ENCODE measurements at places on chromosomes 12 and 14.

DNA sequence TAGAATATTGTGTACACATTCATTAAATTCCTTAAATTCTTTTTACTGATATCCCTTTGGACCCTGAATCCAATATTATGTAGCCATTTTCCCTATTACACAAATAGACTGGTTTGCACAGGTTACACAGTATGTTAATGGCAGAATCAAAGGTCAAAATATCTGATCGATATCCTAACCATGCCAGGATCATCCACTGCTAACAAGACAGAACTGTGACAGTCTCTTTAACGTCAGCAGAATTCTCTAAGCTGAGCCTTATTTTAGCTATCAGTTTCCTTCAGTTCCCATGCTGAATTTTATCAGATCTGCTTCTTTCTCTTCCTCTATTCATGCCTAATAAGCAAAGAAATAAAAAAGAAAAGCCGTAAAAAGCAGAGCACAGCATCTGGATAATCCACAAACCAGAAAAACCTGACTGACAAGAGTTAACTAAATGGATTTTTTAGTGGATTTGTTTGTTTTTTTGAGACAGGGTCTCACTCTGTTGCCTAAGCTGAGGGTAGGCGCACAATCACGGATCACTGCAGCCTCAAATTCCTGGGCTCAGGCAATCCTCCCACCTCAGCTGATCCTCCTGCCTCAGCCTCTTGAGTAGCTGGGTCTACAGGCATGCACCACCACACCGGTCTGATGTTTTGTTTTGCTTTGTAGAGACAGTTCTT, 130.4 kb downstream of the PAWR start:
- DNase-seq, result no peak

- no peak for DNase-seq
Observed at GRCh38 chr14:82798276-82798675, 1264.6 kb upstream of the SEL1L start.

DNA sequence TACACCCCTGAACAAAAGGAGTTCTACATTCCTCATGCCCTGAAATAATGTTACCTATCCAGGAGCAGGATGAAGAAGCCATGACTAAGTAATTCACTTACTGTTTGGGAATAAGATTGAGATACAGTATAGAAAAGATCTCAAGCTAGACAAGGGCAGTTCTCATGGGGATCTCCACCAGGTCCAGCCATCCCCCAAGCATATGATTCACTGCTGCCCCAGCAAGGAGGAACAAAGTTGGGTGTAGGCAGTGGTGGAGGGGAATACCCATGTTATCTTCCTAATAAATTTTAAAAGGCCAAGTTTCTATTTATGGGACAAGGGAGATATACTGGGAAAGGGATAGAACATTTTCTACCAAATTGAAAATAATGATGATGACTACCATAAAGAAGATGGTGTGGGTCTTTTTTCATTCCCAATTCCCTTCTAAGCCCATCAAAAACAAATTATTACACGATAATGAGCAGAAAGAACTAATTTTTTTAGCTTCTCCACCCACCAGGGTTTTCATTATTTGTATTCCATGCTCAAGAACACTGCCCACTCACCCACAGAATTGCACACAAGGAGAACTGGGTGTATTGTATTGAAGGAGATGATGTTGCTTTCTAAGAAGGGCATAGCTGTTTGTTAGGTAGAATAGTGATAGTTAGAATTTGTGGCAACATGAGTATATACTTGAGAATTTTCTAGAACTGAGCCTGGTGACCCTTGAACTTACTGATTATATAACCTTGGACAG, 204.6 kb downstream of the BTG1 start:
- DNase-seq, result no peak

GRCh38 chr12:53102883-53103807, at the start of gene SOAT2:
Gene SOAT2, plus strand, starts transcription at chr12:53103486. Its CDS starts 92 bp downstream, at chr12:53103578.
- no peak for DNase-seq

- DNase-seq, result no peak
Observed at GRCh38 chr14:64218344-64219240, 75.6 kb downstream of the ESR2 start.

DNA sequence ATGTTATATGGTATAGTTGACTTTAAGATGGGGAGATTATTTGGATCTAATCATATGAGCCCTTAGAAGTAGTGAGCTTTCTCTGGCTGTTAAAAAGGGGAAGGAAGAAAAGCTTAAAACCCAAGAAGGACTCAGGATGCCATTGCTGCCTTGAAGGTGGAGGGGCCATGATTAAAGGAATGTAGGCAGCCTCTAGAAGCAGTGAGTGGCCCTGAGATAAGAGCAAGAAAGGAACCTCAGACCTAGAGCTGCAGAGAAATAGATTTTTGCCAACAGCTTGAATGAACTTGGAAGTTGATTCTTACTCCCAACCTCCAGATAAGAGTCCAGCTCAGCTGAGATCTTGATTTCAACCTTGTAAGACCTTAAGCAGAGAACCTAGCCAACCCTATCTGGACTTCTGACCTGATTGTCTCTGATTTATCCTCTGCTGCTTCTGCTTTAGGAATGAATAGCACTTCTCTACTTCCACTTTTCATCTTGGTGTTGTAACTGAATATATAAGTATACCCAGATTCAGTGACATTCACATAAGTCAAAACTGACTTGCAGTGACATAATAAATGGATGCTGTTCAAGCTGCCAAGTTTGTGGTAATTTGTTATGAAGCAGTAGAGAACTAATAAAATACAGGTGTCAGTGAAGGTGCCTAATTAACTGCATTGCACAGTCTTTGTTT, 33.5 kb downstream of the RAD51B start:
- no peak for DNase-seq

- DNase-seq, result no peak
Observed at GRCh38 chr12:74980510-74980909, 229.1 kb downstream of the KCNC2 start.

DNA sequence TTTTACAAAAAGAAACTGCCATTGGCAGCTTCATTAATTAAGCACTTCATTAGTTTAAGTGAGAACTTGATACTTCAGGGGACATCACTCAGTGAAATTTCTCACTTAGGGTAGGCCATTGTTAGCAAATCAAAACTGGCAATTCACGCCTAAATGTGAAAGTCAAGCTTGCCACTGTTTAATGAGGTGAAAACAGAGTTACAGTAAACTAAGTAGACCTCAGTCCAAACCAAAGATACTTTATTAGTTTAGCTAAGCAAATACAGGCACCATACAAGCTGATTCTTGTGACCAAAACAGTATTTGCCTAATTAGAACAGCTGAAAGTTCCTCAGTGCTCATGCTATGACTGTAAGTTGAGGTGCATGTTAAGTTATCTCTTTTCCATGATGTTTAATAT, 176.5 kb upstream of the CPNE8 start:
- DNase-seq, result no peak

Measured in activated CD4-positive, CD25-positive, alpha-beta regulatory T cell treated with anti-CD3 and anti-CD28 coated beads, Interleukin-2, amount 50 U/mL, for 72 hours (primary cell).